ENCODE measurements at places on chromosomes 6 and 20.

DNA sequence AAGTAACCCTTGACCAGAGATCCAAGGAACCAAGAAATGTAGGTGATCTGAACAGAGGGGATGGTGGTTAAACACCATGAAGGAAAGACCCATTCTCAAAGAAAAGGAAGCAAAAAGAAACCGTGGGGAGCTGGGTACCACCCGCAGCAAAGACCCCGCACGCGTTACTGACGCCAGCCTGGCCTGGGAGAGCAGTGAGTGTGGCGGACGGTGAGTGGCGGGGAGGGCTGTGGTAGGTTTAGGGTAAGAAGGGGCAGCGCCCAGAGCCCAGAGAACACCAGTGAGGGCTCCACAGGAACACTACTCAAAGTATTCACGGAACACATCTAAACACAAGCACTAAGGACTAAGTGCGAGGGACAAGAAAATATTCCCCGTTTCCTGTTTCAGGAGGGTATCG lies 4.2 kb downstream of the GMEB2 start:
- DNase-seq, result no peak

DNA sequence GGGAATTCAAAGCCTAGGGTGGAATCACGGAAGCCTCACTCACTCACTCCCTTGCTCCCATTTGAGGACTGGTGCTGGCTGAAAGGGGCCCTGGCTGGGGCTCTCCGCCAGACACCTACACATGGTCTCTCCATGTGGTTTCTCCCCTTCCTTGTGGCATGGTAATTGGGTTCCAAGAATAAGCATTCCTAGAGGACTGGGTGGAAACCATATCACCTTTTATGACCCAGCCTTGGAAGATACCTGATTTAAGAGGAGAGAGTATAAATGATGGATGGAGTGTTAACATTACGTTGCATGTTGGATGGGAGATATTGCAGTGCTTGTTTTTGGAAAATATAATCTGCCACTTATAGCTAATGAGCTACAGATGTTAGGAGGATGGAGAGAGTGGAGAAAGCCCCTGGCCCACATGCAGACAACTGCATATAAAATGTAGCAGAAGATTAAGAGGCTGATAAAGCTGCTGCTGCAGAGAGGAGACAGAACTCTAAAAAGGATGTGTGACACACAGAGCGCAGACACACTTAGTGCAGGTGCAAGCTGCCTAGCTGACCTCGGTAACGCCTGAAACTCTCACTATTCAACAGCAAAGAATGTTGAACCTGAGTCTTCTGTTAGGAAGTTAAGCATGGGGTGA lies 23.3 kb upstream of the CDKN1A start:
- DNase-seq, result no peak

- peak; percentile 49 for DNase-seq
Observed at GRCh38 chr6:40714576-40715564, 127.7 kb upstream of the LRFN2 start.

DNA sequence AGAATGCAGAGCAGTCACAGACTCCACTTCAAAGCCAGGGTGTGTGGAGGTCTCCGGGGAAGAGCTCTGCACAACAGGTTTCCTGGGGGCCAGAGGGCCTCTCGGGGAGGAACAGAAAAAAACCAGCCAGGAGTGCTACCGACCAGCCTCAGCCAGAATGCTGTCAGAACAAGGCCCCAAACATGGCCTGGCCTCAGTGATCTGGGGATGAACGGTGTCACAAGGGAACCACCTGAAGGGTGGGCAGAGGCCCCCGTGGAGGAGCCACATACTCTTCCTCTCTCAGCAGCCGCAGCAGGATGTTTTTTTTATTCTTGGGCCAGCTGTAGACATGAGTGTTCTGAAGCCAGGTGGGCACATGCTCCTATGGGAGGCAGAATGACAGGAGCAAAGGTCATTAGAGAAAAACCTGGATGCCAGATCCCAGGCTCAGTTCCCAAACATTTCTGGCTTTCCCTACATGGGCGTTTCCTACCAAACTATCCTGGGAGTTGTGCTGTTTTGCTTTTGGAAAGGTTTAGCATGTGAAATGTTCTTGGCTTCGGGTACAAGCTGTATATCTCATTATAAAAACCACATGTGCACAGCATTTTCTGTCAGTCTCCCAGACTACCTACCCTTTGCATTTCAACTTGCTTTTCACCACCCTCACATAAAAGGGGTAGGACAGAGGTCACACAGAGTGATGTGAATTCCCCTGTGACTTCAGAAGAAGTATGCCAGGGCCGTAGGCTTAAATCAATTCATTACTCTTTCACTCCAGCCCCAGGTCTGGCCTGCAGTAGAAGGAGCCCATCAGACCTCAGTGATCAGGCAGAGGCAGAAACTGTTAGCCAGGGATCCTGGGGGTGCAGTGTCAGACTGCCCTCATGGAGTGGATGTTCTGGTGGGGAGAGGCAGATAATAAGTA lies 46.2 kb downstream of the TRAF3IP2 start:
- DNase-seq, result no peak

DNA sequence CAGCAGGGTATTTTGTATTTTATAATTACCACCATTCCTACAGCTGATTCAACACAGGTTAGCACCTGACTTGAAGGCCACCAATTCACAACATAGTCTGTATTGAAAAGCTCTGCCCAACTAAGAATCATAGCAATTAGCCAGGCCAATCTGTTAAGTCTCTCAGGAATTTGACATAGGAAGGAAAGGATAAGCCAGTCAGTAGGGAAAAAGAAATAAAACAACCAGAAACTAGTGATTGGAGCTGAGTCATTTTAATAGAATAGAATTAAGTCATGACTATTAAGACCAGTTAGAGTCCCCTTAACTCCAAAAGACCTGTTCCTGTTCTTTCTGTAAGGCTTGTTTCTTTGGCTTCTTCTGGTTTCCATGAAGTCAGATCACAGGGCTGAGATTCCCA lies 8.1 kb downstream of the RANBP9 start:
- DNase-seq, result no peak

- DNase-seq, result no peak
Observed at GRCh38 chr6:140854318-140854717, 1278.4 kb upstream of the GJE1 start.

- no peak for DNase-seq
Observed at GRCh38 chr6:18503206-18503592, 116.0 kb downstream of the RNF144B start.

DNA sequence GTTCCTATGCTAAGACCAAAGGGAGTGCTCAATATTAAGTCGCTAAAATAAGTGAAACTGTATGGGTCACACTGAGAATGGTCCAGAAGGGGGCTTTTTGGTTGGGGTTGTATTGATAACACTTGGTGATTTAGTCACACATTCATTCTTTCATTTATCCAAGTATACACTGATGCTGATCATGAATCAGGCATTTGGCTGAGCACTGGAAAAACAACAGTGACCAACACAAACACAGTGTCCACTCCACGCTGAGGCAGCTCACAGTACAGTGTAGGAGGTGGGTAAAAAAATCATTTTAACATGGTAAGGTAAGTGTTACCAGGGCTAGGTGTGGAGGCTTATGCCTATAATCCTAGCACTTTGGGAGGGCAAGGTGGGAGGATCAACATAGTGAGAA lies 9.2 kb upstream of the FAM83C start:
- no peak for DNase-seq

- no peak for DNase-seq
Observed at GRCh38 chr6:68252632-68253031, 382.4 kb upstream of the ADGRB3 start.

GRCh38 chr20:37202267-37202943 lies 23.1 kb upstream of the MROH8 start:
- DNase-seq, result peak; percentile 57

GRCh38 chr20:35490736-35491181 lies 35.4 kb downstream of the CEP250 start:
- peak; percentile 25 for DNase-seq

GRCh38 chr6:41214559-41215238 lies 13.4 kb upstream of the TREML4 start:
- no peak for DNase-seq

DNA sequence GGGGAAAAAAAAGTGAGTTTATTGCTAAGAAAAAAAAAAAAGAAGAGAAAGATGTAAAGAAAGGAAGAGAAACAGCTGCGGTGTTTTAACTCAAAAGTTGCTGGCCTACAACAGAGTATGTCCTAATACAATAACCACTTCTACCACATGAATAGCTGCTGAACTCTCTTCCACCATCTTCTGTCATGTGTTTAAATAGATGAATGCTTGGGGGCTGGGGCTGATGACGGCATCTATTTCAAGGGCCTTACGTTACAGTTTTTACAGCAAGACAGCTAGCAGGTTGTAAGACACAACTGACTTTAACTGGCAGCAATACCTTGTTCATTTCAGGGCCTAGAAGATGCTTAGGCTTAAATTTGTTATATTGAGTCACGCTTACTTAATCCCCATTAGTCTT lies 50.4 kb downstream of the MAP3K7 start:
- DNase-seq, result no peak

GRCh38 chr20:51258582-51259165 lies 235.8 kb upstream of the KCNG1 start:
- DNase-seq, result no peak

- DNase-seq, result peak; percentile 93
Observed at GRCh38 chr20:35517125-35517524, 12.3 kb downstream of the C20orf173 start.

GRCh38 chr6:126880964-126881363 lies 237.5 kb upstream of the RSPO3 start:
- no peak for DNase-seq

- peak; percentile 24 for DNase-seq
Observed at GRCh38 chr20:21102603-21103311, 3.4 kb downstream of the LINC00237 start.

DNA sequence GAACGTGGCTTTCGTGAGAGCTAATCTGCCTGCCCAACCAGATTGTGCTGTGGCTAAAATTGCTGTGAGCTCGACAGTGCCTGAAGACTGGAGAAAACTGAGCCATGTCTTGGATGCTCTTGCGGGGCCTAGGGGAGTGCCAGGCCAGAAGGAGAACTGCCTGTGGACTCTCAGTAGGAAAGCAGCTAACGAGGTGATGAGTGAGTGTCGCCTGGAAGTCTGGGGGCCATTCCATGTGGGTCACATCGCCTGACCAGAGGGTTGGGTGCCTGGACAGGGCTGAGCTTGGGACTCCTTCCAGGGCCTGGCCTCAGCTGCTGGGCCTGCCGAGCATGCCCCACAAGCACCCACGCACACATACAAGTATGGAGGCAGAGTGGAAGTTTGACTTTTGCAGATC lies 166.5 kb downstream of the VEGFA start:
- no peak for DNase-seq

DNA sequence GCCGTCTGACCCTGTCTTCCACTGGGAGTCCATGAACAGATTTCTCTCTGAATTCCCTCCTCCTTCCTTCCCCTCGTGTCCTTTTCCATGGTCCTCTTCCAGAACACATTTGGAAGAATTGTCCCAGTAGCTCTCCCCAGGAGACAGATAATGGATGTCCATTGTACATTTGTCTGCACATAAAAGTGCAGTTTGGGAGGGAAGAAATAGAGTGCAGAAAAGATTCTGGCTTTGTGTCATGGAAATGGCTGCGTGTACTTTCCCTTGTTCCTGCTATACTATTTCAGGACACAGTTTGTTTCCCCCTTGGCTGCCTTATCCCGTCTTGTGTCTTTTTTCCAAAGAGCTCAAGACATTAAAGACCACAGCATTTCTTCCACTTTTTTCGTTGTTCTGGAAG lies 127.6 kb downstream of the SYNDIG1 start:
- DNase-seq, result no peak

- no peak for DNase-seq
Observed at GRCh38 chr20:15278041-15278440, 940.6 kb upstream of the FLRT3 start.

- no peak for DNase-seq
Observed at GRCh38 chr6:15908871-15909270, 220.0 kb upstream of the MYLIP start.

DNA sequence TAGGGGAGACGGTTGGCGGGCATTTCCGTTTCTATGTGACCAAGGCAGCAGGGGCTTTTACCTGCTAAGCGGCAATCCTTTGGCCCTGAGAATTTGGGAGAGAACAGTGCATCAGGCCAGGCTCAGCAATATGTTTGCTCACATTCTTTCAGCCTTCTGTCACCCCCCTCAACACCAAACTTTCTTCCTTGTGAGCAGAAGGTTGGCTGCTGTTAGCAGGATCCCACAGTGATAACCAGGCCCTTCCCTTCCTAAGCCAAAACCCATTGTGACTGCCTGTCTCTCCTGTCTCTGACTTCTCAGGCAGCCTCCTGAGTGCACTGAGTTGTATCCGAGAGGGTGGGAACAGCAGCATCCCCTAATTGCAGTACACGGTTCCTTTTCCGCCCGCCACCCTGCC lies 43.7 kb downstream of the STK35 start:
- DNase-seq, result no peak

- peak; percentile 50 for DNase-seq
Observed at GRCh38 chr20:371755-372542, 8.6 kb upstream of the TRIB3 start.

DNA sequence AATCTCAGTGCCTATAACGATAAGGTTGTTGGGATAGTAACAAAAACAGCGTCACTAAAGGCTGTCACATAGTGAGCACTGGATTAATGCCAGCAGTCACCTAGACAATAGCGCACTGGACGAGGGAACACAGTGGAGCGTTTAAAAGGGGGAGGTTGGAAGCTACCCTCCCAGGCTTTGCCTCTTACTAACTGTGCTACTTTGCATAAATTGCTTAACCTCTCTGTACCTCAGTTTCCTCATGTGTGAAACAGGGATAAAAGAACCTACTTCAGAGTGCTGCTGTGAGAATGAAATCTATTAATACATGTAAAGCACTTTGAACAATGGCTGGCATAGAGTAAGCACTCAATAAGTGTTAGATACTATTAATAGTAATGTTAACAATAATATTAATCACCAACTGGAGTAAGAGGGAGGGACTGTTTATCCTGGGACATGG lies 10.5 kb downstream of the BCL2L1 start:
- DNase-seq, result peak; percentile 64

- DNase-seq, result no peak
Observed at GRCh38 chr20:24452498-24453127, 16.8 kb upstream of the SYNDIG1 start.

DNA sequence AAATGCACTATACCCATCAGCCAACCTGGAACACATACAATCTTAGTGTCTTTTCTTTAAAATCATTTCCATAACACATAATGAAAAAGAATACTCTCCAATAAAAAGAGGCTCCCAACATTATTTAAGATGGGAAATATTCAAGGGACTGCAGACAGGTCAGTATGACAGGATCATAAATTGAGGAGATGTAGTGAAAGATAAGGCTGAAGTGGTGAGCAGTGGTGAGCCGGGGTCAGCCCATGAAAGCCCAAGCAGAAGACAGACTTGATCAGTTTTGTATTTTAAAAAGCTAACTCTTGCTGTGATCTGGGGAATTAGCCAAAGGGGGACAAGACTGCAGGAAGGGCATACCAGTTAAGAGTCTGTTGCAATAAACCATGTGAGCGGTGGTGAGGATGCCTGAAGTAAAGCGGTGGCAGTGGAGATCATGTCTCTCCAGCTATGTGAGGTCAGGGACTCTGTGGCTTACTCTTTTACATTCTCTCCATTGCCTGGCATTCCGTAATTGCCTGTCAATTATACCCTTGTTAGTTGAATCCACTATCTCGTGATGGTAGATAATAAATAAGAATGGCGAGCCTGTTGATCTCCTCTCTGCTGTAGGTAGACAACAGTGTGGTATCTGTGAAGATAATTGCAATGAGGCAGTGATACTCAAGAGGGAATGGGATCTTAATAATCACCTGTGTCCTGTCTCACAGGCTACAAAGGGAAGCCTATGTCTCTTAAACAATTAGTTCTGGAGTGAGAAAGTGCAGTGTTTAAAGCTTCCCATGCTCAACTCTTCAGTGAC lies 97.4 kb downstream of the FILIP1 start:
- DNase-seq, result no peak

- DNase-seq, result no peak
Observed at GRCh38 chr6:149363154-149363553, 36.9 kb upstream of the SUMO4 start.
